ENCODE measurements at places on chromosomes 6 and 20.

GRCh38 chr6:35960187-35960586, 39.3 kb upstream of the SRPK1 start:
- no peak for DNase-seq

GRCh38 chr20:49675368-49676151, 38.1 kb downstream of the B4GALT5 start:
- no peak for DNase-seq

GRCh38 chr20:41370176-41370575, 3.6 kb upstream of the EMILIN3 start:
- no peak for DNase-seq

DNA sequence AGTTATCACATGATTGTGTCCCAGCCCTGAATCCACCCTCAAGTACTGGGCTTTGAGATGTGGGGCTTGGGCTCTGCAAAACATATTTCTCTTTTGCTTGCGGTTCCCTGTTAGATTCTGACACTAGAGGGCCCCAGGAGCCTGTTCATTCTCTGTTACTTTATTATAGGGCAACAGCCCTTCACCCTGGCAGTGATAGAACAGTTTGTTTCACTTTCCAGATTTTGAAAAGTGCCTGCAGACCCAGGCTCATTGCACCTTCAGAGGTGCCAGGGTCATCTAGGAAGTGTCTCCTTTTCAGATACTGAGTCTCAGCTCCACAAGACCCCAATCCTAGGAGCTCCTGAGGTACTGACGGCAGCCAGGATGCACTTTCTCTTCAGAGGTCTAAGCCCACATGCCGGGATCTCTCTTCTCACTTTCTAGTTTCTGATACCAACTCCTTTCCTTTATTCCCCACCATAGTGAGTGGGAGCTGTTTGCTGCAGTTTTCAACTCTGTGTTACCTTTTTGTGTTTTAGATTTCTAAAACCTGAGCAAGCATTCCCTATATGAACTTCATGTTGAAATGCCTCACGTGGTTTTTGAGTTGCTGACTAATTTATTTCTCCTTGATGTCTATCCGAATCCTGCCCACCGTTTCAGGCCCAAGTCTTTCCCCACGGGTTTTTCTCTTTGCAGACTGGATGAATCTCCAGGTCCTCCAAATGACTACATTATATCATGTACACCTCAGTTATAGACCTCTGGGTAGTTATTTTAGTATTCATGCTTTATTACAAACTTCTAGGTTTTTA, 10.9 kb downstream of the ABT1 start:
- DNase-seq = peak; percentile 43

- DNase-seq = no peak
Observed at GRCh38 chr20:24783631-24784492, 165.2 kb upstream of the CST7 start.

DNA sequence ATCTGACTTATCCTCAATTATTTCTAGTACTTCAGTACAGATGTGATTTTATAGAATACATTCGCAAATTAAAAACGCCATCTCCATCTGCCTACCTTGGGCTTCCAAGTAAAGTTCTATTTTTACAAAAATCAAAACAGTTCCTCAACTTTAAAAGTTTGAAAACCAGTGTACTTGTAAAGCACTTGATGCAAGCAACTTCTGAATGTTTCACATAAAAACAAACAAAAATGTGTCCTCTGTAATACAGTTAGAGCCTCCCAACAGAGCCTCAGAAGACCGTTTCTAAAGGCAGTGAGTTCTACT, 384 bp upstream of the MANEA start:
- DNase-seq = no peak

GRCh38 chr6:125154118-125154760, 666 bp downstream of the TPD52L1 start:
- no peak for DNase-seq

GRCh38 chr6:144955859-144956258, 670.7 kb downstream of the UTRN start:
- no peak for DNase-seq

- no peak for DNase-seq
Observed at GRCh38 chr6:131645846-131646245, 8.7 kb downstream of the ENPP3 start.

GRCh38 chr6:9540126-9540525, 874.7 kb downstream of the TFAP2A start:
- no peak for DNase-seq

GRCh38 chr20:45358282-45359068, 4.5 kb upstream of the SYS1 start:
- no peak for DNase-seq

- DNase-seq = no peak
Observed at GRCh38 chr6:39170860-39171259, 55.9 kb upstream of the SAYSD1 start.

DNA sequence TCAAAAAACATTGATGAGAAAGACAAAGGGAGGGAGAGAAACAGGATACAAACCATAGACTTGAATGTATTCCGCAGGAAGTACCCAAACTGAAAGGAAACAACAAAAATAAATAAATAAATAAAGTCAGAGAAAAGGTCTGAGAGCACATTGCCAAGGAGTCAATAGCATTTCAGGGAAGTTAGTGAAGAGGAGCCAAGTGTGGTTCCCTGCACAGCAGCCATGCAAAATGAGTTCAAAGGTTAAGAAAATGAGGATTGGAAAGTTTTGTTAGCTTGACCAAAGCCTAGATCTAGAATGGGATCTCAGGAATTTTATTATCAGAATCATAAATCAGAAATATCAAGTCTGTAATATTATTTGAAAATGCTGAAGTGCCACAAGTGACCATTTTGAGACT, 700.0 kb downstream of the MAFB start:
- DNase-seq = no peak

- DNase-seq = no peak
Observed at GRCh38 chr6:130946076-130946475, 117.0 kb downstream of the EPB41L2 start.

DNA sequence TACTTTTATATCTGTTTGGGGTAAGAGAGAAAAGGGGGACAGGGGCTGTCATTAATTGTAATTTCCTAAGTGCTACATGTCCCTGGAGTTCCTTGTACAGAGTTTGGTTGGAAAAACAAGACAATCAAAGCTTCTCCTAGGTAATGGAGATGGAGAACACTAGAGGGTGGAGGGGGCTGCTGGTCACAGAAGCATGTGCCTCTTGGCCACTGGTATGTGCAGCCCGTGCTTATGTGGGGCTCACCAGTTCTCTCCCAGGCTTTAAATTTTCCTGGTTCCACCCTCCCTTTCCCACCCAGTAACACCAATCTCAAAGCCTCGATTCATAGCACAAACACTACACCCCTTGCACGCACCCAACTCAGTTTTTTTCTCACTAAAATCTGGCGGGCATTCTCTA, 165.6 kb downstream of the SAMD5 start:
- no peak for DNase-seq

DNA sequence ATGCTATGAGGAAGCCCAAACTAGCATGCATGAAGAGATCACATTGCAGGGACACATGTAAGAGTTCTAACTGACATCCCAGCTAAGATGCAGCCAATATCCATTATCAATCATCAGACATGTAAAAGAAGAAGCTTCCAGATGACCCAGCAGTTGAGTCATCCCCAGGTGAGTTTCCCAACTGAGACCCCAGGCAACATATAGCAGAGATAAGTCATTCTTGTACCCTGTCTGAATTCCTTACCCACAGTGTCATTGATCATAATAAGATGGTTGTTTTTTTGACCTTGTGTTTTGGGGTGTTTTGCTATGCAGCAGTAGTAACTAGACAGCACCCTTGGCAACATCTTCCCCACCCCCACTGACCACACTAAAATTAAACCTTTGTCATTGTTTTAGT, 18.9 kb downstream of the SIRPD start:
- no peak for DNase-seq

DNA sequence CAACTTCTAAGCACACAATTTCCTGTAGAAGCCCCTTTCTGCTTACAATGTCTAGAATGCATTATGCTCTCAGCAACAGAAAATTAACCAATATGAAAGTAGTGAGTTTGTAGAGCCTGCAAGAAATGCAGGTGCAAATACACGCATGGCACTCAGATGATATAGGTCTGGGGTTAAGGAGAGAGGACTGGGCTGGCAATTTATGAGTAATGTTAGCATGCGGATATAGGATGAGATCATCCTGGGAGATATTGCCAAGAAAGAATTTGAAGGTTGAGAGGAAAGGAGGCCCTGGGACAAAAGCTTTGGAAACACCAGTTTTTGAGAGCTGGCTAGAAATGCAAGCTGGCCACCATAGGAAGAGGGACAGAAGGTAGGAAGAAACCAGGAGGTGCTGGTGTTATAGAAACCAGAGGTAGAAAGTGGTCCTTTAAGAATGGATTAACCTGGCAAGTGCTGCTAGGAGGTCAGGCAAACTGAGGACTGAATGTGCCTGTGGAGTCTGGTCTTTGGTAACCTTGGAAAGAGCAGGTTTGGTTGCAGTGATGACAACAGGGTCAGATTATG, 183.2 kb upstream of the MYLIP start:
- DNase-seq = no peak

GRCh38 chr6:153503810-153504209, 372.7 kb upstream of the RGS17 start:
- DNase-seq = no peak
